HT-29 (cell line): ENCODE measurements at places on chromosomes 12 and 14.

DNA sequence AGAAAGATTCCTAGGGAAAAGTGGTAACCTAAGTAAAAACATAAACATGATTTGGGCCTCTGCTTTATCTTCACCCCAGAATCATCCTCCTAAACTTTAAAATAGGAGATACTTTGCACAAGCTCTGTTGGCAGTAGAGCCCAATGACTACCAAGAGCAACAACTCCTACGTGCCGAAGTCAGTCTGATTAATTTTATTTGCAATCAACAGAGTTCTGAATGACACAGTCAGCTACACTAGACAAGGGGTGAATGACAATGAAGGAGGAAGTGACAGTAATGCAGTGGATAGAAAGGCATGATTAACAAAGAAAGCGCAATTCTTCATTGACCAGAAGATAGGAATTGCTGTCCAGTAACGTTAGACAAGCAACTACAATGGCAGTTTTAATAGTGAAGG, 957.9 kb upstream of the USP15 start:
- DNase-seq = no peak

- no peak for DNase-seq
Observed at GRCh38 chr12:55654511-55655214, 18.0 kb downstream of the OR10P1 start.

GRCh38 chr12:102059343-102059742, 2.4 kb downstream of the WASHC3 start:
- DNase-seq = peak; percentile 22

GRCh38 chr14:106511800-106512198, 985.4 kb downstream of the TMEM121 start:
- DNase-seq = no peak

GRCh38 chr14:32635061-32635719, 303.5 kb upstream of the NPAS3 start:
- no peak for DNase-seq

DNA sequence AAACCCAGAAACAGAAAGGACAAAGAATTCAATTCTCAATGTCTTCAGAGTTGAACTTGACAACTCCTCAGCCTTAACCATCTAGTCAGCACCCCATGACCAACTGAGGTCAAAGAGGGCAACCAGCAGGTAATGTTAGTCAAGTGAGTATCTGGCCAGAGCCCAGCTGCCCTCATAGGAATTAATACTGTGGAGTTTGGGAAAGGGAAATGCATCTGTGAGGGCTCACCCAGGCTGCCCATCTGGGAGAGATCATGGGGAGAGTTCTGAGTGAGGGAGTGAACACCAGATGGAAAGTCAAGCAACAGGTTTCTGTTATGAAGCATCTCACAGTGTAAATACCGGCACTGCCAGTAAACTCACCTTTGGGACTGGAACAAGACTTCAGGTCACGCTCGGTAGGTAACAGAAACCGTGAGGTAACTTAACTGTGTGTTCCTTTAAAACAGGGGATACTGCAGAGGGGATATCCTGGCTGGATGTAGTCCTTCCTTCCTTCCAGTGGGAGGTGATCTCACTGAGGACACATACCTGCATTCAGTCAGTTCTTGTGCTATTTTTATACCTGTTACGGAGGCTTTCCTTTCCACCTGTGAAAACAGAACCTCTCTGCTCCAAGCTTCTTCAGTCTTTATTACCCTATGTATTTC, 94.4 kb downstream of the DAD1 start:
- no peak for DNase-seq

DNA sequence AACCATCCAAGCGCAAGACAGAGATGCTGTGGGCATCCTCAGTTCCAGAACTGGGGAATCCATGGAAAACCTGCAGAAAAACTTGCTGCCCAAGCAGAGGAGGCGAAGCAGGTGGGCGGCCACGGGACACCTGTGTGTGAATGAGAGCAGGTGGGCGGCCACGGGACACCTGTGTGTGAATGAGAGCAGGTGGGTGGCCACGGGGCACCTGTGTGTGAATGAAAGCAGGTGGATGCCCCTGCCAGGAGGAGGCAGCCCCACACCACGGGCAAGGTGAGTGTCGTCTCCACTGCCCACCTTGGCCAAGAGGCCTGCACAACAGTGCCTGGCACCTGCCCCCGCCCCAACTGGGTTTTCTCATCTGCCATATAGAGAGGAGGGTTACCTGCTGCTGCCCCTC, 59.2 kb downstream of the GSC start:
- DNase-seq = no peak

DNA sequence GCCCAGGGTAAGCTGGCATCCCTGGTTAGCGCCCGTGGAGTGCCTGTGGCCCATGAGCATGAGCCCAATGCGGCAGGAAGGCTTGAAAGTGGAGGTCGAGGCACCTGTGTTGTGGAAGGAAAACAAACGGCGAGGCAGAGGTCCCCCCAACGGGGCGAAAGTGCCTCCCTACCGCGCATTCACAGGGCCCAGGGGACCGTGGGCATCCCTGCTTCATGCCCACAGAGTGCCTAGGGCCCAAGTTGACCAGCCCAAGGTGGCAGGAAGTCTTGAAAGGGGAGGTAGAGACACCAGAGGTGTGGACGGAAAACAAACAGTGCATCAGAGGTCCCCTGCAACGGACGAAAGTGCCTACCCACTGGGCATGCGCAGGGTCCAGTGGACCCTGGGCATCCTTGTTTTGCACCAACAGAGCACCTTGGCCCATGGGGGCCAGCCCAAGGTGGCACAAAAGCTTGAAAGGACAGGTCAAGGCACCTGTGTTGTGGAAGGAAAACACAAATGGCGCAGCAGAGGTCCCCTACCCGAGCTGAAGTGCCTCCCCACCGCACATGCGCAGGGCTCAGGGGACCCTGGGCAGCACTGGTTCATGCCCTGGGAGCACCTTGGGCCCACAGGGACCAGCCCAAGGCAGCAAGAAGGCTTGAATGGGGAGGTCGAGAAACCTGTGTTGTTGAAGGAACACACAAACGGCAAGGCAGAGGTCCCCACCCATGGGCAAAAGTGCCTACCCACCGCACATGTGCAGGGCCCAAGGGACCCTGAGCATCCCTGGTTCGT, 377.5 kb downstream of the ALG10 start:
- DNase-seq = no peak

DNA sequence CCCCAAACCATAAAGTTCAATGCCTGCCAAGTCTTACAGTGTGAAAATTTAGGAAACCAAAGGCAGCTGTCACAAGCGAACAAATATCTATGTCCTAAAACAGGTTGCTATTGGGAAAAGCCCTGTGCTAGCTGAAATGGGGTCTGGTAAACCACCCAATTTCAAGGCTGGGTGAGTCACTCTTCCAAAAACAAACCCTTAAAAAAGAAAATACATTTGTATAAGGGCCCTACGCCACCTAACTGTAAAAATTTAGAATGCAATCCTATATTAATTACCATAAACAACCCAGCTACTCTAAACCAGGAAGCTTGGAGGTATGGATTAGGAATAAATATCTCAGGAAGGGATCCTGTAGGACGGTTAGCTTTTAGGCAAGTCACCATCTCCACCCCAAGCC, 32.1 kb downstream of the PRMT8 start:
- DNase-seq = peak; percentile 25

GRCh38 chr12:122150127-122150681, 23.8 kb downstream of the IL31 start:
- DNase-seq = no peak

GRCh38 chr14:67695394-67695949, at the start of gene RDH11:
TSS of gene RDH11 (minus strand) at chr14:67695764. CDS start at chr14:67695703, 61 bp downstream.
- DNase-seq = peak; percentile 79

GRCh38 chr12:118334939-118335567, 37.7 kb downstream of the TAOK3 start:
- DNase-seq = no peak

DNA sequence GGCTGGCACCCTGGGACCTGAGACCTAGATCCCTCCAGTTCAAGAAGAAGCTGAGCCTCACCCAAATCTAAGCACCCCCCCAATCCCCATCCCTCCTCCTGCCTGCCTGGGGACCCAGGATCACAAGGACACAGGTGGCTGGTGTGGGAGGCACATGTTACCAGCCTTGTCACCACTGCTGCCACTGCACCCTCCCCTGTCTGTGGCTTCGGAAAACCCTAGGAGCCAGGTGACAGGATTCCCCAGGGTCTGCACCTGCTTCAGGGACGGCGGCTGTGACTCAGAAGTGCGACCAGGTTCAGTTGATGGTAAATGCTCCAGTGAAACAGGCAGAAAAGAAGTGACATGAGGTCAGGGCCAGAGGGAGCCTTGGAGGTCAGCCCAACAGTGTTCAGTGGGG, 62.8 kb upstream of the FAM222A start:
- no peak for DNase-seq

DNA sequence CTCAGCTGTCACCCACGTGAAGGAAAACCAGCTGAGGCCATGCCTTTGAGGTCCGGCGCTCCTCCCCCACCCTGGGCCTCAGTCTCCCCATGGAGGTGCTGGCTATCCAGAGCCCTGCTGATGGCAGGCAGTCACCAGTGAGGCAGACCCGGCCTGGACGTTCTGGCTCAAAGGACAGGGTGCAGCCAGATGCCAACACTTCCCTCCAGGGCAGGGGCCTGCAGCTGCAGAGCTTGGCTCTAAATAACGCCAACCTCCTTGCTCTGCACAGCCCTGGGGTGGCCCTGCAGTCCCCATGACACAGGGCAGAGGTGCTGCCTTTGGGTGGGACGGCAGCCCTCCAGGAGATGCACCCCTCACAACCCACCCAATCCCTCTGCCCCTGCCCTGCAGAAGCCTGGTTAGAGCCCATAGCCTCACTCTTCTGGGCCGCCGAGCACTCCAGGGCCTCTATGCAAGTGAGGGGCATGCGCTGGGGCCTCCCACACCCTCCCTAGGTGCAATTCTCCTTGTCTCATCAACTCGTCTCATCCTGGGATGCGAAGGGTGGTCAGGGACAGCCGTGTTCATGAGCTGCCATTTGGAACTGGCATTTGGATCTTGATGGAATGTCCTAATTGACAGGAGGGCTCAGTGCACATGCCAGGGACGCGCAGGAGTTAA, 30.4 kb downstream of the CCDC85C start:
- no peak for DNase-seq

- DNase-seq = no peak
Observed at GRCh38 chr12:100489251-100489820, 15.7 kb downstream of the NR1H4 start.

DNA sequence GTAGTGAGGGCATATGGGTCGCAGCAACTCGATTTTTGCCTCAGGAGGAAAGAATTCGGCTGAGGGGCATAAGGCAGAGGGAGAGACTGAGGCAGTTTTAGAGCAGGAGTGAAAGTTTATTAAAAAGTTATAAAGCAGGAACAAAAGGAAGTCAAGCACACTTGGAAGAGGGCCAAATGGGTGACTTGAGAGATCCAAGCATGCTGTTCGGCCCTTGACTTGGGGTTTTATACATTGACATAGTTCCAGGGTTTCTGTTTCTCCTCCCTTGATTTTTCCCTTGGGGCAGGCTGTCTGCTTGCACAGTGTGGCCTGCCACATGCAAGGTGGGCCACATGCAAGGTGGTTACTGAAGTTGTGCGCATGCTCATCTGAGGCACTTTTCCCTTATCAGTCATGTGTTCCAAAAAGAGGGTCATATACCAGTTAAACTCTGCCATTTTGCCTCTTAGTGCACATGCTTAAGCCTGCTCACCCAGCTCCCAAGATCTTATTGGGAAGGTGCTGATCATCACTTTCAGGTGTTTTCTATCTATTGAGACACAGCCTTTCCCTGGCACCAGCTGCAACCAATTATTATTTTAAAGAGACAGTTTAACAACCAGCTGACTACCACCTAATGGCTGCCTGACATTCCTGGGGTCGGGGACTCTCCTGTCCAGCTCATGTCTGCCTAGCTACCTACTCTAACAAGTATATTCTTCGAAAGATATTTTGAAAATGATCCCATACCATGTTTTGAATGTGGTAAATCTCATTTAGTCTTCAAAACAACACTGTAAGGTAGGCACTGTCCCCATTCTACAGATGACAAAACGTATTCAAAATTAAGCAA, 19.9 kb downstream of the PTGER2 start:
- DNase-seq = no peak

GRCh38 chr14:56087671-56088471, 30.3 kb upstream of the PELI2 start:
- no peak for DNase-seq

DNA sequence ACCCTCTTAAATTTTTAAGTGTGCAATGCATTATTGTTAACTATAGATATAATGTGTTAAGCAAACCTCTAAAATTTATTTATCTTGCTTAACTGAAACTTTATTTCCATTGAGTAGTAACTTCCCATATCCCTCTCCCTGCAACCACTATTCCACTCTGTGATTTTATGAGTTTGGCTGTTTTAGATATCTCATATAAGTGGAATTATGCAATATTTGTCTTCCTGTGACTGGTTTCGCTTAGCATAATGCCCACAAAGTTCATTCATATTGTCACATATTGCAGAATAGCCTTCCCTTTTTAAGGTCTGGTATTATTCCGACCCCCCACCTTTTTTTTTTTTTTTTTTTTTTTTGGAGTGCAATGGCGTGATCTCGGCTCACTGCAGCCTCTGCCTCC, 247.6 kb downstream of the EMP1 start:
- DNase-seq = no peak

DNA sequence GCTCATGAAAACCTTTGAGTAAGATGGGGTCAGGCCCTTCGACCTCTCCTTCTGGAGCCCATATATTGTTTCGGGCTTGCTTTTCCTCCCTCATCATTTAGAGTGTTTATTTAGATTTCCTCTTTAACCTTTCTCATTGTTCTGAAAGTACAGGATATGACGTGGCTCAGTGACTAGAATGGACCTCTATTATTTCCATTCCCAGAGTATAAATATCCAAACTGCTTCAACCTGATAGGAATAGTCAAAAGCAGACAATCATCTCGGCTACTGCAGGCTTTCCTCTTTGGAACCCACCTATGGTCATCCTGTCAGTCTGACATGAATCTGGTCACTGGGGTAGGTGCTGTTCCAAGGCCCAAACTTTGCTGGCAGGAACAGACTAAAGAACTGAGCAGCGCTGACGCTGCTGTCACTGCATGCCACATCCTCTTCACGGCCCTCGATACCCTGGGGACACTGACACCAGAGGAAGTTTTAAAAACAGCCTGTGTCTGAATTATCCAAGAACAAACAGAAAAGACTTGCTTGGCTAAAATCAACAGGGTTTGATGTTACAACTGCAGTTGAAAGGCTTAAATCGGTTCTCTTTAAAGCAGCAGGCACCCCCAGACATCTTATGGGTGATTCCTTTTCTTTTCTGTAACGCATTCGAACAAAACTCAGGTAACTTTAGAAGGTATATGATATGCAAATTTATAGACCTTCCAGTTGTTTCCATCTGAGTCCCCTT, 5.0 kb upstream of the DDX47 start:
- DNase-seq = no peak

- no peak for DNase-seq
Observed at GRCh38 chr12:72105849-72106248, 166.3 kb upstream of the TRHDE start.

DNA sequence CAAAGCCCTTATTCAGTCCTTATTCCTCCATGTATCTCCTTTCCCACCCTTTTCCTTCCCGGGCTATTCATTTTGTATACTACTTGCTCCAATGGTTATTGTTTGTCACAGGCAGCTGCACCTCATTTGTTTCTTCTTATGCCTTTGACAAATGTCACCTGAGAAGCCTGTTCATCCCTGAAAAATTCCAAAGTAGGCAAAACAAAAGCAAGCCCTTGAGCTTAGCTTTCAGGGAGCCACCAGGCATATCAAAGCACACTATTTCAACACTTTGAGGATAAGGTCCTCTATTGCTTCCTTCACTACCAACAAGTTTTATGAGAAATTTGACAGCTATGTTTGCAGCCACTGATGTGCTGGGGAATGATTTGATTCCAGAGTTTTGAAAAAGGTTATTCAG, 738.7 kb upstream of the LMO3 start:
- DNase-seq = no peak
